ENCODE measurements at places on chromosomes 6 and 20.
A peak's percentile ranks its signal among the peaks of the same experiment; 100 is the strongest.

GRCh38 chr6:126152372-126152745 is 166.0 kb downstream of the TRMT11 start:
- H3K4me1 ChIP-seq: no peaks in the 10 kb centered on the region
- no peak overlapping the region for H3K27ac ChIP-seq
- no peaks in the 10 kb centered on the region for H3K27me3 ChIP-seq
- no peak for DNase-seq
- H3K4me3 ChIP-seq: no peak overlapping the region

DNA sequence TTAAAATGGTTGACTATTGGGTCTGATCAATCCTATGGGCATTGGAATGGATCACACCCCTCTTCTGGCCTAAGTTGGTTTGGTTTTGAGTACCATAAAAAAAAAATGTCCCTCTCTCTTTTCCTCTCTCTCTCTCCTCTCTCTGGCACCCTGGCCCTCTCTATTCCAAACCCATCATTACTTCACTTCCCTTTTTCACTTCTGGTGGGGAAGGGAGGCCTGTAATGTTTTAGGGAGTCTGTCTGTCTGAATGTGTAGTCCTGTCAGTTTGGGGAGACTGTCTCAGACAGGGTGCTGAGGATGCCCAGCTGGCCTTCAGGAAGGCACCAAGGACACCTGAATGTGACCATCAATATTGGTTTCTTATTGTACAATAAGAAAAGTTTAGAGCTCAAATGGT is 165.8 kb downstream of the CD24 start:
- H3K27ac ChIP-seq: no peak overlapping the region
- H3K4me3 ChIP-seq: no peak overlapping the region
- no peaks in the 10 kb centered on the region for H3K4me1 ChIP-seq
- H3K36me3 ChIP-seq: no peaks in the 10 kb centered on the region

DNA sequence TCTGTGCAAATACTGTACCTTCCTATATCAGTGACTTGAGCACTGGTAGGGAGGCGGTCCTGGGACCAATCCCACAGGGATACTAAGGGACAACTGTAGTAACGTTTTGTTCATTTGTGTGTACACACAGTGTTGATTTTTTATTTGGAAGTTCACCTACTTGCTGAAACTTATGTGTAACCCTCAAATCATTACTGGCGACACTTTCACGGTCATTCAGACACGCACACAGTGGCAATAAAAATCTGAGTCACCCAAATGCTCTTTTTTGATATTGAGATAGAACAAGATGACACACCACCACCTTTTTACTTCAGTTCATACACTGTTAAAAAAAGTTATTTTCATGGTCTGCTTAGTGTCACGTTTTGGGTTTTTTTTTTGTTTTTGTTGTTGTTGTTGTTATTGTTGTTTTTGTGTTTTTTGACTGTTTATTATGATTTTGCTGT is 79.8 kb downstream of the QKI start:
- H3K4me1 ChIP-seq: no peaks in the 10 kb centered on the region
- H3K27me3 ChIP-seq: no peaks in the 10 kb centered on the region
- no peaks in the 10 kb centered on the region for H3K36me3 ChIP-seq
- no peak overlapping the region for H3K27ac ChIP-seq
- no peak for DNase-seq
- H3K4me3 ChIP-seq: no peak overlapping the region

GRCh38 chr6:166942393-166943168 is 13.8 kb downstream of the RNASET2 start:
- no peak overlapping the region for H3K27ac ChIP-seq
- H3K27me3 ChIP-seq: no peaks in the 10 kb centered on the region
- H3K4me3 ChIP-seq: no peak overlapping the region
- no peaks in the 10 kb centered on the region for H3K4me1 ChIP-seq
- peaks cover 31% of the 10 kb centered on the region for H3K36me3 ChIP-seq

DNA sequence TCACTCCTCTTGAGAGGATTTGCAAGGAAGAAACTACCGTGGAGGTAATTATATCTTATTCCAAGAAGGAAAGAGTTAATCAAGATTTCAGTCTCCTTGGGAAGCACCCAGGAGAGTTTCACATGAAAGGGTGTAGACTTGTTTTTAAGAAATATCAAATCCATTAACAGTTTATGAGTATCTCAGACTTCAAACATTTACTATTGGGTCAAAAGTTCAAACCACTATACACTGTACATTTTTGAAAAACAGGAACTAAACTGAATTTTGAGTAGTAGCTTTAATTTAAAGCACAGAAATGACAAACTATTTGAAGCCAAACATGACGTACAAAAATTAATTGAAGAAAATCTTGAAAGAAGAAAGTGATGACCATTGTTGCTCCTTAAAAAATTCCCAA is 164.0 kb downstream of the FOXC1 start:
- no peak for DNase-seq
- H3K36me3 ChIP-seq: no peaks in the 10 kb centered on the region
- H3K27me3 ChIP-seq: no peaks in the 10 kb centered on the region
- H3K4me3 ChIP-seq: no peak overlapping the region
- H3K4me1 ChIP-seq: peaks cover 9% of the 10 kb centered on the region
- no peak overlapping the region for H3K27ac ChIP-seq

GRCh38 chr6:133671376-133671775 is 217.5 kb upstream of the TCF21 start:
- H3K4me3 ChIP-seq: no peak overlapping the region
- H3K27ac ChIP-seq: no peak overlapping the region
- DNase-seq: no peak
- no peaks in the 10 kb centered on the region for H3K36me3 ChIP-seq

- no peak overlapping the region for H3K27ac ChIP-seq
- no peak for DNase-seq
- no peak overlapping the region for H3K4me3 ChIP-seq
- no peaks in the 10 kb centered on the region for H3K4me1 ChIP-seq
Measured at GRCh38 chr20:16517946-16518783, 55.1 kb downstream of the KIF16B start.

GRCh38 chr6:55277646-55278045 is 49.6 kb upstream of the GFRAL start:
- no peak overlapping the region for H3K27ac ChIP-seq
- no peaks in the 10 kb centered on the region for H3K36me3 ChIP-seq

DNA sequence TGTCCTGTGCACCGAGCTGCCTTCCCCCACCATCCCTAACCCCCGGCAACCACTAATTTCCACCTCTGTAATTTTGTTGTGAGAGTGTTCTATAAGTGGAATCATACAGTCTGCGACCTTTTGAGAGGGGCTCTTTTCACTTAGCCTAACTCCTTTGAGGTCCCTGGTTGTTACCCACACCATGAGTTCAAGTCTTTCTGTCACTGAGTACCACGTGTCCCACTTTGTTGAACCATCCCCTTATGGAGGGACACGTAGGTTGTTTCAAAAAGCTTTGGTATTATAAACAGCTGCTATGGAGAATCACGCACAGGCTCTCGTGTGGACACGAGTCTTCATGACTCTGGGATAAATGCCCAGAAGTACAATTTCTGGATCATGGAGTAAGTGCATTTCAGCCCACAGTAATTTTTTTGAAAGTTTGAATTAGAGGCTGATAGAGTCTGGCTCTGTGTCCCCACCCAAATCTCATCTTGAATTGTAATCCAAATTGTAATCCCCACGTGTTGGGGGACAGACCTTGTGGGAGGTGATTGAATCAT is 9.5 kb downstream of the FAM209B start:
- H3K36me3 ChIP-seq: no peaks in the 10 kb centered on the region
- DNase-seq: no peak
- no peak overlapping the region for H3K4me3 ChIP-seq
- no peak overlapping the region for H3K27ac ChIP-seq
- H3K27me3 ChIP-seq: no peaks in the 10 kb centered on the region
- H3K4me1 ChIP-seq: no peaks in the 10 kb centered on the region

- H3K4me1 ChIP-seq: no peaks in the 10 kb centered on the region
- H3K36me3 ChIP-seq: no peaks in the 10 kb centered on the region
- no peak overlapping the region for H3K27ac ChIP-seq
- H3K27me3 ChIP-seq: no peaks in the 10 kb centered on the region
- H3K4me3 ChIP-seq: no peak overlapping the region
- DNase-seq: no peak
Measured at GRCh38 chr6:8829796-8830195, 394.5 kb upstream of the SLC35B3 start.

- H3K27me3 ChIP-seq: no peaks in the 10 kb centered on the region
- no peak overlapping the region for H3K27ac ChIP-seq
- DNase-seq: no peak
- H3K36me3 ChIP-seq: no peaks in the 10 kb centered on the region
Measured at GRCh38 chr6:17318435-17319165, 37.4 kb downstream of the RBM24 start.

DNA sequence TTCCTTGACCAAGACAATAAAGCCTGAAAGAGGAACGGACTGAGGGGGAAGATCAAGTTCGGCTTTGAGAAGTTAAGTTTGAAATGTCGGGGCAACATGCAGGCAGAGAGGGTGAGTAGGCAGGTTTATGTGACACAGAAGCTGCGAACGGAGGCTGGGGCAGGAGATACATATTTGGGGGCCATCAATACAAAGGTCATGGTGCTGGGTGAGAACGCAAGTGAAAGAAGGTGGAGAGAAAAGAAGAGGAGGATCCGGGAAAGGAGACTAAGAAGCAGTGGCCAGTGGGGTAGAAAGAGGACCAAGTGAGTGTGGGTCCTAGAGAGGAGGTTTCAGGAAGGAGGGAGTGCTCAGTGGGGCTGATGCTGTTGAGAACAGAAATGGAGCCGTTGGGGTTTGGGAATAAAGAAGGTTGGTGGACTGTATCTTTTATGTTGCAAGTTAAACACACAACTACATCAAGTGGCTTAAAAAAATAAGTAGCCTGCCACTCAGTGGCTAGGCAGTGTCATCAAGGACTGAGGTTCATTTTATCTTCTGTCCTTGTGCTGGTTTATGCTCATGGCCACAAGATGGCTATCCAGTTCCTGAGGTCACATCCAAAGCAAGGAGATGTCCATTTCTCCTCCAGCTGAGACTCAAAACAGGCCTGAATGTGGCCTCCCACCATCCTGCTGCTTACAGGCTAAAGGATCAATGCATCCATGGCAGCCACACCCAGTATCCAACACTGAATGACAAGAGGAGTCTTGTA is 1.7 kb upstream of the BLCAP start:
- H3K27ac ChIP-seq: no peak overlapping the region
- no peaks in the 10 kb centered on the region for H3K36me3 ChIP-seq
- H3K4me3 ChIP-seq: no peak overlapping the region
- no peaks in the 10 kb centered on the region for H3K4me1 ChIP-seq
- no peak for DNase-seq

GRCh38 chr6:98885330-98885729 is 51.0 kb downstream of the POU3F2 start:
- H3K4me3 ChIP-seq: no peak overlapping the region
- no peaks in the 10 kb centered on the region for H3K27me3 ChIP-seq
- no peak for DNase-seq
- H3K36me3 ChIP-seq: peaks cover 14% of the 10 kb centered on the region

- H3K27ac ChIP-seq: no peak within 1 kb of the TSS
- peak within 1 kb of the TSS; percentile 84 for H3K4me3 ChIP-seq
- H3K36me3 ChIP-seq: no peaks in the 10 kb centered on the region
- peaks cover 10% of the 10 kb centered on the region for H3K4me1 ChIP-seq
Measured at GRCh38 chr20:32761831-32762753, at the start of gene DNMT3B. Gene DNMT3B (plus strand): TSS chr20:32762385. CDS start chr20:32780324, 17,939 bp downstream.

GRCh38 chr6:168152306-168152963 is 73.4 kb upstream of the FRMD1 start:
- no peak overlapping the region for H3K4me3 ChIP-seq
- H3K27me3 ChIP-seq: no peaks in the 10 kb centered on the region
- H3K36me3 ChIP-seq: no peaks in the 10 kb centered on the region

DNA sequence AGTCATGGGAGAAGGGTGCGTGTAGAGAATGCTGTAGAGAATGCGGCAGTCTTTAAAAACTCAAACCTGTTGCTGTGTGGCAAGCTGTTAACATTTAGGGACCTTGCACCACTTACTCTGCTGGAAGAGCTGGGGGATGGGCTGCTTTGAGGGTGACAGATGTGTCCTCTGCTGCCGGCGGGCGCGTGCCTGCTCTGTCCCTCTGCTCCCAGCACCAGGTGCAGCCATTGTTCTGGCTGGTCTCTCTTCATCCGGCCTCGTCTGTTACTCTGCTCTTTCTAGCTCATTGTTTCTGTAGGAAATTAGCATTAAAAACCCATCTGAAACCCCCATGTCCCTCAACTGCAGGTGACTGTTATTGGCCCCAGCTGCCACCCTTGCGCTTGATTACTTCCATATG is 78.5 kb downstream of the CBFA2T2 start:
- peak overlapping the region; percentile 47 for H3K27ac ChIP-seq
- no peak for DNase-seq
- no peaks in the 10 kb centered on the region for H3K36me3 ChIP-seq
- H3K4me1 ChIP-seq: peaks cover 5% of the 10 kb centered on the region
- H3K4me3 ChIP-seq: no peak overlapping the region

DNA sequence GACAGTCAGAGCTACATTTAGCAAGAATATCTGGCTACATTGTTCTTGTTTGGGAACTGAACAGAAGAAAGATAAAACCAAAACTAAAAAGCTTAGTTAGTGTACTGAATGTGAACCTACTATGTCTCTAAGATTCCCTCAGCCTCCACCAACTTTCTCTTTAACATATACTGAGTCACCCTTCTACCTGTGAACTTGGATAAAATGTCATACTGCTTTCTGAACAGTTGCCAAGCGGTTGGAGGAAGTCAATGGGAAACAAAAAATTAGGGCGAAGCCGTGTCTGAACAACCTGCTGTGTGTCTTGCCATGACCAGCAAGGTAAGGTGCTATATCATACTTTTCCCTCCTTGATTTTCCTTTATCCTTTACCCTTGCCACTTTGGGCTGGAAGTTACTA is 243.5 kb downstream of the BTBD9 start:
- H3K36me3 ChIP-seq: no peaks in the 10 kb centered on the region
- H3K27me3 ChIP-seq: no peaks in the 10 kb centered on the region
- no peak overlapping the region for H3K27ac ChIP-seq
- H3K4me1 ChIP-seq: no peaks in the 10 kb centered on the region
- no peak for DNase-seq

DNA sequence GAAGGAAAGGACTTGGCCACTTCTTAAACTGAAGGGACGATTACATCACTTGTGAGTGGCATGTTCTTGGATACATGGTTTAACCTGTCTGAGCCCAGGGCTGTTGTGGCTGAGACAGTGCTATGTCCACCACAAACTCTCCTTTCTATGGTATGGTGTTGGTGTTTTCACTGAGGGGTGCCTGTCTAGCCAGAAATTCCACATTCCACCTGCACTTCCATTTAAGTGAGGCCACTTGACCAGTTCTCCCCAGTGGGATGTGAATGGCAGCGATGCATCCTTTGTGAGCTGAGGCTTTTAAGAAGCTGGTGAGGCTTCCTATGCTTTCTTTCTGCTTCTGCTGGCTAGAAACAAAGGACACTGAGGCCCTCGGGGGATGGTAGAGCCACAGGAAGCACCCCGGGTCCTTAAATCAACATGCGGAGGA is 151.4 kb upstream of the CHD6 start:
- H3K4me1 ChIP-seq: no peaks in the 10 kb centered on the region
- no peak overlapping the region for H3K27ac ChIP-seq
- H3K36me3 ChIP-seq: no peaks in the 10 kb centered on the region

All from ascending aorta (tissue), 2 donors.